ENCODE measurements at places on chromosomes 7 and 10.

DNA sequence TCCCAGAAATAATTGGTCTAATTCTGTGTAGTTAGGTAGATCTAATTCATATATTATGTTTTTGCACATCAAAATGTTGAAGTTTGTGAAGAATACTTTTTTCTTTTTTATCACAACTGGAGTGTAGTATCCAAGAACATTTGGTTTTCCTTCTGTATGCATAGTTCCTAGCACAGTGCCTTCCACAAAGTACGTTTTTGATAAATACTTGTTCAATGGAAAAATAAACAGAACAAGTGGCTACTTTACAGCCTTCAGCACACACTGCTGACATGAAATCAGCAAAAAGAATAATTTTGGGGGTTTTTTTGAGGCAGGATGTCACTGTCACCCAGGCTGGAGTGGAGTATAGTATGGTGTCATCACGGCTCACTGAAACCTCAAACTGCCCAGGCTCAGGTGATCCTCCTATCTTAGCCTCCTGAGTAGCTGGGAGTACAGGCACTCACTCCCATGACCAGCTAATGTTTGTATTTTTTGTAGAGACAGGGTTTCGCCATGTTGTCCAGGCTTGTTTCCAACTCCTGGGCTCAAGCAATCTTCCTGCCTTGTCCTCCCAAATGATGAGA lies 27.9 kb downstream of the TARP start:
- DNase-seq: no peak

- DNase-seq: no peak
Observed at GRCh38 chr10:46239247-46239646, 47.5 kb upstream of the ANTXRL start.

GRCh38 chr7:138951953-138952352 lies 29.2 kb downstream of the KIAA1549 start:
- DNase-seq: peak; percentile 53

- no peak for DNase-seq
Observed at GRCh38 chr7:121832347-121832746, 40.6 kb upstream of the PTPRZ1 start.

- no peak for DNase-seq
Observed at GRCh38 chr10:110576220-110576619, 8.7 kb downstream of the SMC3 start.

All from T47D (cell line).